ENCODE measurements at places on chromosomes 5 and 9. TPM values are rescaled to one million over a fixed set of nuclear protein-coding genes. Genes with fewer than 3 reads are reported as not detected.

PCDH12 gene
- 2.5 TPM for total RNA-seq

BNC2 gene
- 0.31 TPM for total RNA-seq

PCDHGB1 gene
- total RNA-seq, result 20.3 TPM

DNM1 gene
- 145 TPM for total RNA-seq

PCDHGA12 gene
- total RNA-seq, result 26.9 TPM

PPP3R2 gene
- total RNA-seq, result 0.63 TPM

RAI14 gene
- 54.8 TPM for total RNA-seq

PCDHB3 gene
- 24.7 TPM for total RNA-seq

CNTNAP3B gene
- total RNA-seq, result 118 TPM

FABP6 gene
- 2.8 TPM for total RNA-seq

FOXB2 gene
- total RNA-seq, result not detected

SLC36A2 gene
- not detected for total RNA-seq

IFNE gene
- total RNA-seq, result not detected

Measured in parietal lobe (tissue), 2 donors.